HS-5 (cell line): ENCODE measurements at places on chromosomes 4 and X.

DNA sequence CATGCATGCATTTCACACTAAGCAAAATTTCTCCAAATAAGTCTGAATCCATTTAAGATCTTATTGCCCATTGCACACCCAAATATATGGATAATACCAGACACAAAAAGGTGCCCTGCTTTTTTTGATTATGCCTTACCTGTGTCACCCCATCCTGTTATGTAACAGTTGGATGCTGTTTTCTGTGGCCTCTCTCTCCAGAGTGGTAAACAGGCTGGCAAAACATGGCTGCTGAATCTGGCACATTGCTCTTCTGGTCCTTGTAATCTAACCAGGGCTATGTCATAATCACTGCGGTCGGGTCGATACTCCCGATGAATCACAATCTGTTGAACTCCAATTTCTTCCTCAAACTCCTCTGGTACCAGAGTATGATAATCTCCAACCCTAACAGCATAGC, 70.1 kb downstream of the PRSS12 start:
- DNase-seq, result peak; percentile 77

GRCh38 chr4:133270021-133270570, 121.0 kb downstream of the PCDH10 start:
- no peak for DNase-seq

GRCh38 chr4:81743731-81744435, 272.2 kb upstream of the RASGEF1B start:
- no peak for DNase-seq

DNA sequence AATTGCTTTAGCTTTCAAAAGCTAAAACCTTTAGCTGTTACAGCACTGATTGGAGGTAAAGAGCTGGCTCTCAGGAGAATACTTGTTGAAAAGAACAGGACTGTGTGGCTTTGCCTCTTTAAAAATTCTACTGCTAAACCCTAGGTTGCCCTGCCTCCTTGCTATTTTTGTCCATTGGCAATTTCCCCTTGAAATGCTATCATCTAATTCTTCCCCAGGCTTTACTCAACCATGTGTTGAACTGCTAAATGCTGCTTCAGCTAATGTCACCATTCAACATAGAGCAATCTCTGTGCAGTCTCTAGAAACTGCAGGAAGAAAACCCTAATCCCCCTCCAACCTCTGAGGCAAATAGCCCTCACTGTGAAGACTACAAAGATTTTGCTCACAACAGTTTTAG, 203.7 kb upstream of the ARX start:
- no peak for DNase-seq

DNA sequence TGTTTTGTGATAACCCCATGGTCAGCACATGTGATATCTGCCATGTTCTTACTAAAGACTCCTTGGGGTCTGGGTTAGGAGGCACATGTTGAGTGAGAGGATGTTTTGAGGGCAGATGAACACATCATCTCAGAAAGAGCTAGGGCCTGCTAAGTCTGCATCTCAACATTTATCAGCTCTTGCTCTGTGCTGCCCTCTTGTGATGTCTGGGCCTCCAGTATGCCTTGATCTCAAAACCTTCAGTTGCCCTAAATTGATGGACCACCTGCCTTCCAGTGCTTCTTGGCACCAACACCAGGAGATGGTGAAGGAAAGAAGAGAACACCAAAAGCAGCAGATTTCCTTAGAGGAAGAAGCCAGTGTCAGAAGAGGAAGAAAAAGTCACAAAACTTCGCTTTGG, 22.5 kb downstream of the MID1 start:
- DNase-seq, result no peak

- no peak for DNase-seq
Measured at GRCh38 chr4:159097144-159097543, 5.7 kb upstream of the RAPGEF2 start.

- peak; percentile 90 for DNase-seq
Measured at GRCh38 chrX:45479835-45480422, 279.3 kb upstream of the DIPK2B start.
